ENCODE measurements at places on chromosomes 6 and 20.

DNA sequence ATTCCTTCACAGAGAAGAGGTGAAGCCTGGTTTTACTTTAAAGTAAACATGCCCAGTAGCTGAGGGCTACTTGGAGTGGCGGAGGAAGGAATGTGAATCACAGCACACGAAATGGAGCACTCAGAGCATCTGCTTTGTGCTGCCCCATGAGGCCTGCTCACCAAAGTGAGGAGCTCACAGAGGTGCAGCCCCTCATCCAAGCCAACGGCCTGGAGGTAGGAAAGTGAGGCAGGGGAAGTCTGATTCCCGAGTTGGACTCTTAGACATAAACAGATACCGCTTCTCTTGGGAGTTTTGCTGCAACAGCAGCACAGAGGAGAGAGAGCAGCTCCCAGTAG, 3.6 kb downstream of the YTHDF1 start:
- no peak for DNase-seq

- no peak for DNase-seq
These were observed 92.5 kb upstream of the E2F3 start for GRCh38 chr6:20309186-20309585.

DNA sequence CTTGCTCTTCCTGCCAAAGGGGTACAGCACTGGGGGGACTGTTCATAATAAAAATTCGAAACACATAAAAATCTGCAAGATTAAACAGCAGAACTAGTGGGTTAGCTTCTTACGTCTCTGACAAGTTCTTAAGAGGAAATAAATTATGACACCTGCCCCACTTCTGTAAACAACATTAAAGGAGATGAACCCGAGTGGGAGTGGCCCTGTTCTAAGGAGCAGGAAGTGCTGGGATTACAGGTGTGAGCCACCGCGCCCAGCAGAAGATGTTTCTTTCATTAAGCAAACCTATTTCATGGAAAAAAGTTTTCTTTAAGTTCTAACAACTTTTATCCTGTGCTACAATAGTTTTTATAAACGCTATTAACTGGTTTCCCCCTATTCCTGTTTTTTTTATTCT, 24.6 kb downstream of the USP45 start:
- DNase-seq = no peak

GRCh38 chr6:144895313-144896278, 610.5 kb downstream of the UTRN start:
- DNase-seq = no peak

DNA sequence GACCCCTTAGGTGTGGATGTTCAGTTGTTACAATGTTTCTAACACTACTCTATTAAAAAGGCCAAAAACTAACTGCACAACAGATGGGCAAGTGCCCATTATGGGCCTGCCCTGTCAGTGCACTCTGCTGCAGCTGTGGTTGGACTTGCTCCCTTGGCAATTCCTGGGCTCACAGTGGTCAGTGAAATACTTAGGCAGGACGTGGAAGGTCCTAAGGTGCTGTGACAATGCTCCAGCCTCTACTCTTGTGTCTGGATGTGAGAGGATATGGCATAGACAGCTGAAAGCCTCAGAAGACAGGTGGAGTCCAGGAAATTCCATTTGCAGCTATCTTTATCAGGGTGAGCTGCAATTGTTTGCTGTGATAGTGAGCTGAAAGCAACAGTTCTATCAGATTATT, 136.5 kb upstream of the OLIG3 start:
- DNase-seq = no peak

GRCh38 chr6:75085931-75086635, 119.8 kb downstream of the COL12A1 start:
- DNase-seq = no peak

GRCh38 chr6:22145823-22146677, 150.8 kb downstream of the PRL start:
- no peak for DNase-seq

- no peak for DNase-seq
These were observed 135.8 kb downstream of the SLC35F1 start for GRCh38 chr6:118042855-118043254.

- DNase-seq = no peak
These were observed 91.0 kb downstream of the PPP1R14C start for GRCh38 chr6:150233843-150234269.

- no peak for DNase-seq
These were observed 26.5 kb upstream of the RNF24 start for GRCh38 chr20:4041748-4042411.

- no peak for DNase-seq
These were observed 202.5 kb downstream of the DHX35 start for GRCh38 chr20:39164642-39165041.

DNA sequence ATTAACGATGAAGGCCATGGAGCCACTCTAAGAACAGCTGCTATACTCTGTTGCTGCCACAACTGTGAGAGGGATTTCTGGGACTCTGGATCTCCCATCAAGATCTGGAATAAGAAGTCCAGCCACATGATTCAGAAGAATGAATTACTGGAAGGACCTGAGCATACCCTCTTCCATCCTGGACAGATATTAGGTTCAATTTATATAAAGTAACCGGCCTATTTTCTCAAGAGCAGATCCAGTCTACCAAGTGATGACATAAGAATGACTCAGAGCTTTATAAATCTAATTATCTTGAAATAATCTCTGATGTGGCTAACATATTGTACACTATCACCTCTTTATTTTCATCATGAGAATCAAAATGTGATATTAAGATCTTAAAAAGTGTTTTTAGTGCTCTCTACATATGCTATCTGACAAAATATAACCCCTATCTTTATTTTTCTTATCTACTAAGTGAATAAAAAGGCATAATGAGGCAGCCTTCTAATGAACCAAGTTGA, 45.1 kb downstream of the COL9A1 start:
- no peak for DNase-seq

DNA sequence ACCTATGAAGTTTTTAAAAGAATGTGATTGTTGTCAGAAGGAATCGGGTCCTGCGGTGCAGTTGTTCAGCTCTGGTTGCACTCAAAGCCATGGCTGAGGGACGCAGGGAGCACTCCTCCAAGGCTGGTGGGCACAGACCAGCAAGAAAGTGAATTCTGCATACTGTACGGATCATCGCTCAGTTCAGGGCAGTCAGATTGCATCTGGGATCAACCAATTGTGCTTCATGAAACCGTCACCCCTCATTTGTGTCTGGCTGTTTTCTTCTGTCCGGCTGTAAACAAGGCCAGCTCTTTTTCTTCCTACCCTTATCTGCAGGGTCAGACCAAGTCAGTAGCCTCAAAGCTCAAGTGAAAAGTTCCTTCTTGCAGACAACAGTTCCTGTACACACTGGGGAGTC, 478.3 kb downstream of the TFAP2A start:
- DNase-seq = no peak

DNA sequence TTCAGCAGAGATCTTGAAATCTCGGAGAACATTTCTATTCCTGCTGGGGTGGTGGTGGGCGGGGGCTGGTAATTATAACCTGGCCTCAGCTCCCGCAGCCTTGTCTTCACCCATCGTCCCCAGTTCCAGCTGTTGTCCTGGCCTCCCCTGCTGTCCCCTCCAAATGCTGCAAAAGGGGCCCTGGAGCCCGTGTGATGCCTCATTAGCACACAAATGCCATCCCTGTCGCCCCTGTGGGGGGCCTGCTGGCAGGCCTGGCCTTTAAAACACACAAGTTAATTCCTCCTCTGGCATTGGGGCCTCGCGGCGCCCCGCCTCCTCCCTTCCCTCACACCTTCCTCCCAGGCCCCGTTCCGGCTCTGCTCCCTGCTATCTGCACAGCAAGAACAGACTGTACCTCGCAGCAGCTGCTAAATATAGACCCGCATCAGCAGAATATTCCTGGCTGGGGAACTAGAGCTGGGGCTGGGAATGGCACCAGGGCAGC, 85.7 kb downstream of the CDH22 start:
- no peak for DNase-seq

DNA sequence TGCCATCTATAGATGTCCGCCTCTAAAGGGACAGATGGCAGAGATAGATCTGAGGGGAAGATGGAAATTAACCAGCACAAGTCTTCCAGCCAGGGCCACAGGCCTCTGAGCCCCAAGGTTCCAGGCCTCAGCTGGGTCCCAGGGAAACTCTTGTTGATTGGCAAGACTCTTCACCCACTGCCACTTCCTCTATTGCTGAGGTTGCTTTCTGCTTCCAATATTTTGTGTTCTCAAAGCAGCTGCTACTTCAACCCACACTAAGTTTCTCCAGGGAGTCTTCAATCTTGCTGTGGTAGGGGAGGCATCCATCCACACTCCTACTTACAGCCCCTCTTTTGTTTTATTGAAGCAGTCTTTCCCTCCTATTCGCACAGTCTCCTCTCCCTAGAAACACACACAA, 36.4 kb upstream of the SASH1 start:
- no peak for DNase-seq

- DNase-seq = no peak
These were observed 88.1 kb downstream of the HMGCLL1 start for GRCh38 chr6:55490871-55491270.

GRCh38 chr6:125073071-125073470, 80.5 kb upstream of the TPD52L1 start:
- no peak for DNase-seq

Measured in HuH-7.5 (cell line).